Suppressor macrophage treated with lipopolysaccharide for 4 hours (primary cell): ENCODE measurements at places on chromosomes 6 and 20.

GRCh38 chr20:19510611-19511010 is 247.4 kb upstream of the RIN2 start:
- DNase-seq, result no peak

DNA sequence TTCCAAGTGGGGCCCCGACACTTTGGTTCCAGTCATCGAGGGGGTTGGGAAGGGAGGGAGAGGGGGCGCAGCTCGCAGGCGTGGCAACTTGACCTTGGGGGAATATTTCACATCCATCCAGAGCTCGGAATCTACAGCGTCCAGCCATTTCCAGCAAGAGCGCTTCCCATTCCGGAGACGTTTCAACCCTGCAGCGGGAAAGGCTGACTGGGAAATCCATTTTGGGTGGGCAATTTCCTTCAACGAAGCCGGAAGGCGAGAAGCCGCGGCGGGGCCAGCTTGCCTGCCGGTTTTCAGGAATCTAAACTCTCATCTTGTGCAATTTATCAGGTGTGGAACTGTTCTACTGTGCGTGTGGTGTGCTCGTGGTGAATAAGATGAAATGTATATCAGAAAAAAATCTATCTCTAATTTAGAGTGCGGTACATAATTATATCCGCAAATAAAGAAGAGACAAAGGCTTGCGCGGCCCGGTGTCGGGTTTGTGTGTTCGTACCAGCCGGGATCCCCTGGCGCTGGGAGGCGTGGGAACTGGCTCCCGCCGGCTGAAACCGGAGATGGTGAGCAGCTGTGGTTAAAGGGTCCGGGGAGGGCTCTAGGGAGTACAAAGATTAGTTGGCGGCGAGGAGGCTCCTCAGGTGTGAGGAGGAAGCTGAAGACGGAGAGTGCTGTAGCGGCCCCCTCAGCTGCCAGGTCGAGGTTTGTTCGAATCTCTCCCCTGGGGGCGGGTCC is 4.8 kb downstream of the SLC32A1 start:
- DNase-seq, result no peak

DNA sequence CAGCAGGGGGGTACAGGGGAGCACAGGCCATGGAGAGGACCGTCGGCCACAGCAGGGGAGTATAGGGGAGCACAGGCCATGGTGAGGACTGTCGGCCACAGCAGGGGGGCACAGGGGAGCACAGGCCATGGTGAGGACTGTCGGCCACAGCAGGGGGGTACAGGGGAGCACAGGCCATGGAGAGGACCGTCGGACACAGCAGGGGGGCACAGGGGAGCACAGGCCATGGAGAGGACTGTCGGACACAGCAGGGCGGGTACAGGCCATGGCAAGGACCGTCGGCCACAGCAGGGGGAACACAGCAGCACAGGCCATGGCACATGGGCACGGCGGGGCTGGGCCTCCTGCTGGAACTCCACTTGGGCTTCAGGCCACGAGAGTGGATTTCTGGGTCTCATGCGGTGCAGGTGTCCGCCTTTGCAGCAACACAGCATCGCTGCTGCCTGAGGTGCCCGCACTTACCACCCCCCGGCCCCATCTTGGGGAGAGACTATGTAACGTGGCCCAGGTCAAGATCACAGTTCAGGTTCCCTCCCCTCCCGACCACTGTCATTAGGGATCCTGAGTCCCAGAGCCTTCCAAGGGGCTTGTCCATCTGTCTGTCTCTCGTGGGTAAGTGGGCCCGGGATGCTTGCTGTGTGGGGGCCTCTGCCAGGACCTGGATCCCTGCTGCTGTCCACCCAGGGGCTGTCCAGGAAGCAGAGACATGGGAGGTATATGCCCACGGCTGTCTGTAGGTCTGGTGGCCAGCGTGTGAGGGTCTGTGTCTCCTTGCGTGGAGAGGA is 2.5 kb downstream of the NPBWR2 start:
- no peak for DNase-seq

GRCh38 chr6:142372348-142372747 is 70.5 kb downstream of the ADGRG6 start:
- DNase-seq, result no peak

- DNase-seq, result no peak
Measured at GRCh38 chr20:58019850-58020625, 208.4 kb downstream of the ANKRD60 start.

GRCh38 chr20:51510169-51510568 is 32.4 kb downstream of the NFATC2 start:
- DNase-seq, result no peak

DNA sequence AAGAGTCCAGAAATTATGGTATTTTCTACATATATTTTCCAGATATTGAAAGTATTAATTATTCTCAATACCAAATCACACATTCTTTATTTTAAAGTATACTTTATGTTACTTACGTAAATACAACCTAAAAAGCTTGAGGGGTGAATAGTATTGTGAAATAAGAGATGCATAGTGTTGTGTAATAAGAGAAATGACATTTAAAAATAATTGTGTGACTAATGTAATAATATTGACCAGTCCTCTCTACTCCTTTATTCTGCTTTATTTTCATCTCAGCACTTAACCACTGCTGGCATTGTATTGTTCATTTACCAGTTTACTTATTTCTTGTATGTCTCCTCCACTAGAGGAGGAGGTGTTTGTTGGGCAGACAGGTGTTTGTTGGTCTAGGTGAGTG is 135.6 kb downstream of the EYA4 start:
- no peak for DNase-seq

GRCh38 chr6:31763619-31763940 is 1.1 kb downstream of the SAPCD1 start:
- no peak for DNase-seq

GRCh38 chr6:83258517-83258916 is 65.4 kb downstream of the RWDD2A start:
- DNase-seq, result no peak

GRCh38 chr6:79570129-79571029 is 33.1 kb upstream of the LCA5 start:
- peak; percentile 33 for DNase-seq

DNA sequence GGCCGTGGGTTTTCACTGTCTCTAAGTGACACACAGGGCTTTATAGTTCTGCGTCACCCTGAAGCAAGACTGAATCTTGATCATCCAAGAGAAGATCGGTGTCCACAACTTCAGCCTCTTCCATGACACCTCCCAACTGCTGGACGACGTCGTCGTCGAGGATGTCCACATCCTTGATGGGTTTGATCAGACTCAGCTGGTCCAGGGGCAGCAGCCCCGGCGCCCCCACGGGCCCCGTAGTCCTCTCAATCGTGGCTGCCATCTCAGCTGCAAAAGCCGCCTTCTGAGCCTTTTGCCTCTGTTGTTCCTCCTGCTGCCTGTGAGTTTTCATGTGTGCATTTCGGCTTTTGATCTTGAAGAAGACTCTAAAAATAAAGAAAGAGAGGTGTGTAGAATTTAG is 10.6 kb upstream of the MRPS10 start:
- no peak for DNase-seq

- no peak for DNase-seq
Measured at GRCh38 chr6:82205930-82206392, 41.6 kb downstream of the IBTK start.

DNA sequence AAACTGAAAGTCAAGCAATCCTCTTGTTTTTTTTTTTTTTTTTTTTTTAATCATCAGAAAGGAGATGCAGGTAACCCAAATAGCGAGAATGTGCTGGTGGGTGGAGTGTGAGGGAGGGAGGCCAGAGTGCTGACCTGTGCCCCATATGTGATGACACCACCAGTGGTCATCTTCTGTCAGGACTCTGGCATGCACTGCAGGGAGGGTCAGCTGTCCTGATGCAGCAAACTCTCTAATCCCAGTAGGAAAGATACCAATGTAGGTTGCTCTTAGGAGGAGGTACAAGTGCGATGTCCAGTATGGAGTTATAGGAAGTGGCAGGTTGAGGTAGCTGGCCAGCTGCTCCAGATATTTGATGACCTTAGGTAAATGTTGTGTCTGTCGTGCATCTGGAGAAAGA is 2.8 kb upstream of the CST4 start:
- no peak for DNase-seq

GRCh38 chr20:44431502-44432234 is 44.0 kb upstream of the TTPAL start:
- DNase-seq, result no peak

GRCh38 chr6:165468340-165469235 is 159.2 kb upstream of the C6orf118 start:
- no peak for DNase-seq

GRCh38 chr6:56954403-56955170 is at the start of gene BEND6:
BEND6 (plus strand) TSS chr6:56955107; CDS start chr6:56981811, 26,704 bp downstream.
- peak; percentile 53 for DNase-seq

GRCh38 chr6:16285467-16286150 is 47.2 kb downstream of the GMPR start:
- DNase-seq, result no peak
